ENCODE measurements at places on chromosomes 4 and X.

DNA sequence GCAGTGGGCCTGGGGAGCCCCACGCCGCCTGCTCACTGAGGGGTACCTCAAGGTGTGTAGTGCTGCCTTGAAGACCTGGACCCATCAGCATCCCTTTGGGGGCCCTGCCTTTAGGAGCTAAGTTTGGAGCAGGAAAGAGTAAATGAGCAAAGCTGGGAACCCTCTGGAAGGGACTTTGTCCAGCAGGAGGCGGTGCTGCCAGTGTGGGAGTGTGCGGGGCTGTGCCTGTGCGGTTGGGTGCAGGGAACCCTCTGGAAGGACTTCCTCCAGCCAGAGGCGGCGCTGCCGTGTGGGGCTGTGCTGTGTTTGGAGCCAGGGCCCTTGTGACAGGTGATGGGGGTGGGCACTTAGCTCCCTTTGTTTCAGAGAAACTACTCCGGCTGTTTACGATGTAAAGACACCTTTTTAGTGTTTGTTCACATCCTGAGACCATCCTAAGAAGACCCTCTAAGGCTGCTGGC lies 25.8 kb downstream of the RGS12 start:
- no peak for DNase-seq

GRCh38 chr4:156560701-156561100 lies 410.9 kb downstream of the PDGFC start:
- DNase-seq, result no peak

DNA sequence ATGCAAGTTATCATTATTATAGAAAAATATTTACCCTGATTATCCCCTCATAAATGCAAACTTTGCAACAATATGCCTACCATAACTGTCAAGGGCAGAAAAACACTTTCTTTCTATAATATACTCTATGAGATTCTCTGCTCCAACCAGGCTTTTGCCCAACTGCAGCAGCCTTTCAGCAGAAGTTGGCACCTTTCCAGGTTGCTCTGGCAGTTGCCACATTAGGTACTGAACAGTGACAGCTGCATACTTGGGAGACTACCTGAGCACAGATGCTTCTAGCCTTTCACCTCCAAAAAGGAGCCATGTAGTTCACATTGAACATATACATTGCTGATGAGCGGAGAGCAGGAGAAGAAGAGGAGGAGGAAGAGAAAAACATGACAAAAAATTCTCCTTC lies 69.5 kb upstream of the BRWD3 start:
- no peak for DNase-seq

- DNase-seq, result no peak
Observed at GRCh38 chr4:71229477-71230270, 109.1 kb upstream of the SLC4A4 start.

DNA sequence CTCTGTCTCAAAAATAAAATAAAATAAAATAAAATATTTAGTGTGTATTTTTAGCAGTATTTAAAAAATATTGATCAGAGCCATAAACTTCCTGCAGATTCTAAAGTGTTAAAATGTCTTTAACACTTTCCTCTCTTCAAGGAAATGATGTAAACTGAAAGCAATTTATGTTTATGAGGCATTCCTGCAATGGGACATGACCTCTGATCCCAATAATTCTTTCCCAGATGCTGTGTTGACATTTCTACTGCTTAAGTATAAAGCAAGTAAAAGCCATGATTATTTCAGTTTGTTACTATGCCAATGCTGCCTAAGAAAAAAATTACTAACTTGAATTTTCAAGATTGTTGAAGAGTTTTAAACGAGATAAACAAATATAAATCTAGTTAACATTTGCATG lies 29.0 kb downstream of the COQ2 start:
- no peak for DNase-seq

GRCh38 chrX:45806410-45807121 lies 605.9 kb upstream of the DIPK2B start:
- no peak for DNase-seq

DNA sequence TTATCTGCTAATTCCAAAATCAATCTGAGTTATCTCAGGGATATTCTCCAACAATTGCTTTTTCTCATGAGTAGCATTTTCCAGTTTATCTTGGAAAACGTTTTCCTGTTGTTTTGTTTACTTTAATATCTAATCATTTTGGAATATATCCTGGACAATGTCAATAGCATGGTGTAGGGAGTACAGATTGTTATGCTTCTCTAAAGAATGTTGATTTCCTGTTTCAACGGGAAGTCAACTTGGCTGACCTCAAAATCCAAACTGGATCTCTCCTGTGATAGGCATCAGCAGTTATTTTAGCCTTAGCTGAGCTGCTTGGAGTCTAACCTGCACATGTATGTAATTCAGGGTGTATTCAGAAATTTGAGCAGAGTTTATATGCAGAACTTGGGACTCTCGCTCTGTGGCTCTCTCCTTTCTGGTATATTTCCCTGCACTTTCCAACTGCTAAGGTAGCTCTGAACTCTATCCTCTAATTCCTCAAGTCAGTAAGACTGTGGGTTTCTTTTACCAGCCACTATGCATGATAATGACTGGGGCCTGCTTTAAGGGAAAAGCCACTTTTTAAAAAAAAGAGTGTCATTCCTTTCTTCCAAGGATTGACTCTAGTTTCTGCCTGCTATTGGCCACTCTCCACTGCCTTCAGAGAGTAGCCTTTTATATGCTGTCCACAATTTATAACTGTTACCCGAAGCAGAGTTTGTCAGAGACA lies 7.7 kb downstream of the PRSS48 start:
- DNase-seq, result no peak

DNA sequence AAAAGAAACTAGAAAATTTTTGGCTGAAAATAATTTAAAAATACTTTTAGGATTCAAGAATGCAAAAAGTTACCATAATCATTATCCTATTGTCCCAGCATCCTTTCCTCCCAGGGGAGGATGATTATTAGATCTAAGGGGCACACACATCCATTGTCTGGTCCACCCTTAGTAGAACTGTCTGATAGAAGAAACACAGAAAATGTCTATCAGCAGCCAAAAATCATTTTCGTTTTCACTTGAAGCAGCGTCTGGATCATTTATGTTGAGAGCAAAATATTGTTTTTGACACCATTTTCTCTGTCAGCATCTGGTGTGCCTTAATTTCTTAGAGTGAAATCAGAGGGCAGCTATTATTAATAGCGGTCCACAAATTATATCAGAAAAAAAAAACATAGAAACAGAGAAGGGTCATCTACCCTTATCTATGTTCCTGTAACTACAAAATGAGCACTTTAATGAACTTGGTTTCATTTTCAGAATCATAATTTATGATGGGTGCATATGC lies 446.3 kb downstream of the TRAM1L1 start:
- no peak for DNase-seq

- DNase-seq, result no peak
Observed at GRCh38 chr4:169510617-169511016, 101.8 kb downstream of the NEK1 start.

DNA sequence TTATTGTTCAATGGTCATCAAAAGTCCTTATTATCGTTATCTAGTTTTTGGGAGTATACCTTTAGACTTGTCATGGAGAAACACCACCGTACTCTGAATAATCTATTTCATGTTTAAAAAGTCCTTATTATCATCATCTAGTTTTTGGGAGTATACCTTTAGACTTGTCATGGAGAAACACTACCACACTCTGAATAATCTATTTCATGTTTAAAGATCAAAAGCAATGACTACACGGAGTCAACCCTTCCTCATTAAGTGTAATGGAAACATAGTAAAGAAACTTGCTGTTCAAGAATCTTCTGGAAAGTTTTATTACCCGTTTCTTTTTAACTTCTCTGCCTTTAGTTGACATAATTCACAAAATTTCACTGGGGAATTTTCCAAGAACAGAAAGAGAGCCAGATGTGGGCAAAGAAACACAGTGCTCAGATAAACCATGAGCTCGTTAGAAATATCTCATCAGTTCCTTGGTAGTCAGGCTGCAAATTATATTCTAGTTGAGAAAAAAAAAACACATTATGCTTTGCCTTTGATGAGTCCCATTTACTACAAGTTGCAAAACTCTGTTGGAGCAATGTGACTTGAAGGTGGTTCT lies 158.8 kb downstream of the AFAP1 start:
- no peak for DNase-seq

DNA sequence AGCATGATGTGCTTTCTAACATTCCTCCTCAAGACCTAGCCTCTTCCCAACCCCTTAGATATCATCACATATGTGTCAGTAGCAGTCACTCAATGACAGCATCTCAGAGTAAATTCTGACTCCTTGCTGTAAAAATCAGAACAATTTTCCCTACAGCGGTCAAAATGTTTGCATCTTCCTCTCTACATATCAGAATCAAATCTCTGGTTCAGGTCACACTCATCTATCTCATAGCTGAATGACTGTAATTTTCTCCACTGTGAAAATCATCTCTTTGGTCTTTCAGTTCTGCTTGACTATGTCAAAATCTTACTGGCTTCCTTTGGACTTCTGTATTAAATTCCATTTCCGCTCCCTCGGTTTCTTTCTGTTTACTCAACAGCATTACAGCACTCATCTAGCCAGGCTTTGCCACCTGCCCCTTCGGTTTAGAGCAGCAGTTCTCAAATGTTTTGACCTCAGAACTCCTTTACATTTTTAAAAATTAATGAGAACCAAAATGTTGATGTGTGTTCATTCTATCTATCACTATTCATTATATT lies 57.3 kb downstream of the AGA start:
- DNase-seq, result no peak

DNA sequence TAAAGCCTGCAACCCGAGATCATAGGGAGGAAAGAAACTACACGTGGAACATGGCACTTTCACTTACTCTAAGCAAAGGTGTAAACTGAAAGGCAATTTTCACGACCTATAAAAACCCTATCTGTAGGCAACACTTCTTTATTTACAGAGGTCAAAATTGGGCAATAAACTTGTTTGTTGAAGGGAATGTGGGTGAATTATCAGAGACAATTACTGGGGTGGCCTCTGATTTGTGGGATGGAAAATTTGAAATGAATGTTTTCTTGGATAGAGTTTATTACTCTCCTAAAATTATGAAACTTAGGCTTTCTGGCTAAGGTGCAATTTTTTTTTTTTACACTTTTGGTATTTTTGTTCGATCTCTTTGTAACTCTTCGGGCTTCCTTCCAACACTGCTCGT lies 734.1 kb upstream of the TENM3 start:
- DNase-seq, result no peak

DNA sequence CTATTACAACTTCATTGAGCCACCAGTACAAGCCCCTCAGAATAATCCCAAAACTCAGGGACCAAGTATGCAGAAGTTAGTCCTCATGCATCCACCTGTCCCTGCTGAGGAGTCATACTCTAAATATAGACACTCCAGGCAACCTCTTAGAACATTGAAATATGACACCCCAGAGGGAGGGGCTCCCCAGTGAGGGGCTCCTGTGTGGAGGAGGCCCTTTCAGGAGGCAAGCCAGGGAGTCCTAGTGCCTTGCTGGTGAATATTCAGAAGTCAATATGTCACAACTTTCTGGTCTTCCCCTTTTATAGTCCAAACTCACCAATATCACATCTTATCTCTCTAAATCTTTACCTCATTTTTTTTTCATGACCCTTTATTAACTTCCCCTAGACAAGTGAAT lies 1.6 kb upstream of the ARMCX6 start:
- DNase-seq, result no peak

DNA sequence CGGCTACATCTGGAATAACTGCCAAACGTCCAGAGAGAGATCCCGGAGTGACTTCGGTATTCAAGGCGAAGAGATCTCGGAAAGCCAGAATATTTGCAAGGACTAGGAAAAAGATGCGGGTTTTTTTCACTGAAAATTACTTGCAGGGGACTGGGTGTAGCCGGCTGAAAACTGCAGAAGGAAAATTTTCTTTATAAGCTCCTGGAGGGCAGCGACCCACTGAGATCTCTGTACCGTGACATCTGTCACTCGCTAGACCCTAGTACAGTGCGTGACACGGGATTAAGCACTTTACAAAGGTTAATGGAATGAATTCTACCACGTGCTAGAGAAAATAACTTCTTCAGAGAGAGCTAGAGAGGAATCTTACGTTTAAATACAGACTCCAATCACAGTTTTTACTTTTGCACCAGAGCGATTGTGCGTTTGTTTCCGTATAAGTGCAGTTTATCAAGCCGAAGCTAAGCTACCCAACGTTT lies 1.1 kb upstream of the LCORL start:
- no peak for DNase-seq

- DNase-seq, result no peak
Observed at GRCh38 chr4:3872834-3873313, 106.7 kb downstream of the ADRA2C start.

DNA sequence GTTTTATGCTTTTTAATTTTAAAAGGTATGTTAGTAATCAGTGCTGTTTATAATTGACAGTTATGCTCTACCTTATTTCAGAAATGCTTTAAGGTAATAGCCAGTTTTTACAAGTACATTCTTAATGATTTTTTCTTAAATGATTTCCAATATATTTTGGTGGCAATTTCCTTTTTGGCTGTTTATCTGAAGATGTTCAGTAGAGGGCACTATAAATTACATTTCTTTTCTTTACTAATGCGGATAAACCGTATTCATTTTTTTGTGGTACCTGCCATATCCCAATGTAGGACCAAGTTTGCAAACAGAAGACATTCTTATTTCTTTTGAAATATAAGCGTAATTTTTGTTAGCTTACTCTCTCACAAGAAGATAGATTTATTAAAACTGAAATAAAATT lies 65.4 kb downstream of the CCKAR start:
- DNase-seq, result no peak

- DNase-seq, result no peak
Observed at GRCh38 chrX:56782791-56783449, 53.9 kb downstream of the NBDY start.

DNA sequence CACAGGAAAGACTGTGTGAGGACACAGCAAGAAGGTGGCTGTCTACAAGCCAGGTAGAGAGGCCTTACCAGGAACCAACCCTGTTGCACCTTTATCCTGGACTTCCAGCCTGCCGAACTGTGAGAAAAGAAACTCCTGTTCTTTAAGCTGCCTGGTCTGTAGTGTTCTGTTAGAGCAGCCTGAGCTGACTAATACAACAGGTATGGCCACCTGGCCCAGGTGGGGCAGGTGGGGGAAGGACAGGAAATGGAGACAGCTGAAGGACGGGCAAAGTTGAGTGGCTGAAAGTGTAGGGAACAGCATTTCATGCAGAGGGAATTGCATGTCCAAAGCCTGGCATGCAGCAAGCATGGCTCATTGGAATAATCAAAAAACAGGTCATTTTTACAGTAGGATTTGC lies 35.1 kb downstream of the CYTL1 start:
- no peak for DNase-seq

GRCh38 chr4:23279377-23279986 lies 586.7 kb downstream of the GBA3 start:
- DNase-seq, result no peak

DNA sequence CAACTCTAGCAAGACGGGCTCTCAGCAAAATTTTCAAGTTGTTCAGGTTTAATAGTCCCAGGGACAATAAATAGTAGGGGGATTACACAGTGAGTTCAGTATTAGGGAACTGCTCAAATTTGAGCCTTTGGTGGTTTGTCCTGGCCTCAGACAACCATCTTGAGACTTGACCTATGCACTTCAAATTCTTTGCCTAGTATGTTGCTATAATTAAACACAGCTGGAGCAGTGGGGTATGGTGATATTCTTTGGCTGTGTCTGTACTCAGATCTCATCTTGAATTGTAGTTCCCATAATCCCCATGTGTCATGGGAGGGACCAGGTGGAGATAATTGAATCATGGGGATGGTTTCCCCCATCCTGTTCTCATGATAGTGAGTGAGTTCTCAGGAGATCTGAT lies 43.3 kb upstream of the TEX13A start:
- DNase-seq, result no peak

GRCh38 chr4:145735347-145735675 lies 55.4 kb downstream of the C4orf51 start:
- DNase-seq, result no peak

Data from activated CD8-positive, alpha-beta memory T cell treated with anti-CD3 and anti-CD28 coated beads for 1 hour (primary cell).